ENCODE measurements at places on chromosomes 13 and 19. TPM values are rescaled to one million over a fixed set of nuclear protein-coding genes. Genes with fewer than 3 reads are reported as not detected.

The TMED1 gene
- total RNA-seq: 55.0 TPM

The KMT5C gene
- 6.2 TPM for total RNA-seq

The TTC9B gene
- not detected for total RNA-seq

The SLC25A41 gene
- total RNA-seq: not detected

The APOC4 gene
- not detected for total RNA-seq

The CEACAM3 gene
- total RNA-seq: not detected

The N4BP2L1 gene
- 8.3 TPM for total RNA-seq

The GIPC3 gene
- total RNA-seq: 0.32 TPM

The CCL25 gene
- not detected for total RNA-seq

The CD79A gene
- not detected for total RNA-seq

The KIR3DL2 gene
- total RNA-seq: not detected

The RNF225 gene
- not detected for total RNA-seq

The HPN gene
- not detected for total RNA-seq

The PTGER1 gene
- total RNA-seq: 0.16 TPM

The FAM98C gene
- total RNA-seq: 4.5 TPM

The PLIN4 gene
- total RNA-seq: 3.3 TPM

The FAM174C gene
- total RNA-seq: 18.3 TPM

The CDC16 gene
- 28.8 TPM for total RNA-seq

The GRIN3B gene
- 0.97 TPM for total RNA-seq

The S1PR4 gene
- 3.6 TPM for total RNA-seq

The ADM5 gene
- 0.63 TPM for total RNA-seq

The IQCN gene
- 0.31 TPM for total RNA-seq

The HRC gene
- not detected for total RNA-seq

The COL4A1 gene
- total RNA-seq: 3,407 TPM

The ATP8B3 gene
- total RNA-seq: 0.65 TPM

The ZIK1 gene
- total RNA-seq: 3.4 TPM

The TEX26 gene
- total RNA-seq: not detected

The TBCB gene
- 207 TPM for total RNA-seq

The ZNF492 gene
- total RNA-seq: 0.65 TPM

The ZNF418 gene
- total RNA-seq: 6.7 TPM

The FGF21 gene
- total RNA-seq: not detected

The SLC25A23 gene
- total RNA-seq: 8.9 TPM

The COMP gene
- not detected for total RNA-seq

The CEACAM21 gene
- total RNA-seq: 2.3 TPM

The ZNF285 gene
- total RNA-seq: 7.4 TPM

The ZNF709 gene
- 2.3 TPM for total RNA-seq

The HSD17B14 gene
- 5.7 TPM for total RNA-seq

The ZNF845 gene
- total RNA-seq: 6.0 TPM

The THOP1 gene
- 115 TPM for total RNA-seq

The ANGPTL8 gene
- total RNA-seq: not detected

The HIPK4 gene
- total RNA-seq: not detected

The GTF2F1 gene
- 38.4 TPM for total RNA-seq

The C19orf38 gene
- total RNA-seq: 0.16 TPM

The S1PR5 gene
- 0.13 TPM for total RNA-seq

The ATP11A gene
- 20.9 TPM for total RNA-seq

The CACNG6 gene
- total RNA-seq: 0.25 TPM

The FFAR1 gene
- total RNA-seq: not detected

The TLE6 gene
- 0.97 TPM for total RNA-seq

The FCAR gene
- total RNA-seq: not detected

The ZNF628 gene
- 0.81 TPM for total RNA-seq

The SUGP1 gene
- 27.0 TPM for total RNA-seq

The FFAR2 gene
- not detected for total RNA-seq

The ERVV-1 gene
- not detected for total RNA-seq

The NKG7 gene
- total RNA-seq: not detected

The KLF5 gene
- total RNA-seq: 3.5 TPM

The ARHGEF1 gene
- total RNA-seq: 42.9 TPM

The MYO16 gene
- total RNA-seq: under 0.01 TPM

The NAPA gene
- total RNA-seq: 56.2 TPM

The FLT1 gene
- total RNA-seq: 63.8 TPM

Measured in bladder microvascular endothelial cell (primary cell).